Gastroesophageal sphincter (tissue), 4 donors: ENCODE measurements at places on chromosomes 2 and 18. TPM values are rescaled to one million over a fixed set of nuclear protein-coding genes. Genes with fewer than 3 reads are reported as not detected.

VIL1 gene
- total RNA-seq: not detected

KCNE4 gene
- 13.0 TPM for total RNA-seq

TTC27 gene
- total RNA-seq: 10.4 TPM

DNAH6 gene
- total RNA-seq: 0.07 TPM

CNDP1 gene
- 0.15 TPM for total RNA-seq

IL36G gene
- 0.78 TPM for total RNA-seq

OR6B2 gene
- total RNA-seq: not detected

DNA sequence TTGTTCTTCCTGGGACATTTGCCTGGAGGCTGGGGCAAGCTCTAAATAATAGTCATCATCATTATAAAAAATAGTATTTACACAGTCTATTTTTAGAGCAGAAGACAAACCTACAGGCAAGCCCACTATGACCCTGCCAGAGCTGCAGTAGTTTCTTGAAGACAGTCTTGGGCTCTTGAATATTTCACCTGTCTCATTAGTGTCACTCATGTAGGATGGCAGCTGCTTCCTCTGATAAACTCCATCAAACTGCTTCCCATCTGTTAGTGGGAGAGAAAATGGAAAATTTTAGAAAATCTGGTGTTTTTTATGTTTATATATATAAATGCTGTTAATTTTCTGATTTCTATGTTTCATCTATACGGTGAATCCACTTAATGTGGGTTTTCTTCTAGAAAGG lies 8.5 kb upstream of the CYRIA start:
- no peak for ATAC-seq

DNA sequence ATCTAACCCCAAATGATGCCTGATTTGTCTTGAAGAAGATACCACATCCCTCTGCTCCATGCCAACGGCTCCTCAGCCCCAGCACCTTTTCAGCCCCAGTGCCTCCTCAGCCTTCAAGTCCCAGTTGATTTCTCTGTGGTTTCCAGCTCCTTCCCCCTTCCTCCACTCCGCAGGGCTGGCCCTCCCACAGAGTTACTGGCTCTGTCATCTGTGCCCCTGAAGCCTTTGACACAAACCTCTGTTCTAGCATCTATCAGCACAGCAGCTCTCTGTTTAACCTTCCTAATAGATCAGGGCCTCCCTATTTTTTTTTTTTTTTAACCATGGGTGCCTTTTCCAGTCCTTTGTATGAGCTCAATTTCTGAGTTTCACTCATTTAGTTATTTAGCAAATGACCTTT lies 201.3 kb upstream of the CXCR4 start:
- no peak for ATAC-seq

- ATAC-seq: no peak
These were observed 618.0 kb downstream of the NYAP2 start for GRCh38 chr2:226017537-226017936.

DNA sequence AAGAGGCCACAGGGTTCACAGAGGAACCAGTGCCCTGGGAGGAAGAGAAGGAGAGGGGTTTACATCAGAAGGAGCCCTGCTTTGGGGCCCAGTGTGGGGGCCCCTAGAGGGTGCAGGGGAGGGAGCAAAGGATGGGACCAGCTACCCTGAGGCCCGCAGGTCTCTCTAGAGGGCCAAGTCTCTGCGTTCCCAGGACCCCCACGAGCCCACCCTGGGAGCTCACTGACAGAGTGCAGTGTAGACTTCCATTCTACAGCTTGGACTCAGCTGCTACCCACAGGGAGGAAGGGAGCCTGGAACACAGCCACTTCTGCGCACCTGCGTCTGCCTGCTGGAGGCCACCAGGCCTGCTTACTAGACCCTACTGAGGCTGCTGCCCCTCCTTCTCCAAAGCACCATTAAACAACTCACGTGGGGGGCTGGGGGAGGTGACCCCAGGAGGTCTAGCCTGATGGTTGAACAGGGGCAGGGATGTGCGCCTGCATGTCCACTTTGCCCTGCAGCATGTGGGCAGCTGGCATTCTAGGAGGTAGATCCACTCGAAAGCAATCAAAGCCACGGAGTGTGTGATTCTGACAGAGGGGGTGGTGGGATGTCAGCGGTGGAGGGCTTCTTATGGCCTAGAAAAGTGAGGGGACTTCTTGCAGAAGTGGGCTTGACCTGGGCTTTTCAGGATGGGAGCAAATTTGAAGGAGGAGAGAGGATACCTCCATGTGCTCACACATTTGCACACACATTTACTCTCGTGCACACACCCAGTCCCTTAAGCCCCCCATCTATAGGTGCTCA lies 90.2 kb downstream of the ZFP36L2 start:
- ATAC-seq: no peak

GRCh38 chr2:26460613-26461031 lies 17.3 kb downstream of the OTOF start:
- no peak for ATAC-seq

DNA sequence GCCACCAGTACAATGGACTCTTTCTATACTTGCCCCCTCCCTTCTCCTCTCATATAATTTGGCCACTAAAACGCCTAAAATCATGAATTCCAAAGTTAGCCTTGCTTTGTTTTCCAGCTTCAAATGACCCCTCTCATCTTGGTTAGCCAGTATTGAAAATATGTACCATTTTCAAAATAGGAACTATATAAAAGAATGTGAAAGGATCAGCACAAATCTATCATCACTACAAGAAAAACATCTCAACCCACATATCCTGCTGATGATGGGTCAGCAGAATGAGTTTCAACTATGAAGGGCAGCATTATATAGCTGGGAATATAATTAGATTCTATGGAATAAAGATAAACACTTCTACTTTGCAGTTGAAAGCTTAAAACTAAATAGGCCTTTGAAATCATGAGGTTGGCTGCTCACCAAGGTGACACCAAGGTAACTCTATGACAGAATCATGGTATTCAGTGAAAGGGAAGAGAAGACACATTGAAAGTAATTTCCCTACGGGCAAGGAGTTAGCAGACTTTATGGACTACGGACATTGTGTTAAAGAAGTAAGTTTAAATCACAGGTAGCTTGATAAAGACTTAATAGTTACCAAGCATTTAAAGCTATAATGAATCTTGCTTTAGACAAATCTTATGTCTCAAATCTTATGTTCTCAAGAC lies 873.0 kb downstream of the CPS1 start:
- no peak for ATAC-seq

- no peak for ATAC-seq
These were observed 10.2 kb downstream of the MTERF4 start for GRCh38 chr2:241091734-241092445.

DNA sequence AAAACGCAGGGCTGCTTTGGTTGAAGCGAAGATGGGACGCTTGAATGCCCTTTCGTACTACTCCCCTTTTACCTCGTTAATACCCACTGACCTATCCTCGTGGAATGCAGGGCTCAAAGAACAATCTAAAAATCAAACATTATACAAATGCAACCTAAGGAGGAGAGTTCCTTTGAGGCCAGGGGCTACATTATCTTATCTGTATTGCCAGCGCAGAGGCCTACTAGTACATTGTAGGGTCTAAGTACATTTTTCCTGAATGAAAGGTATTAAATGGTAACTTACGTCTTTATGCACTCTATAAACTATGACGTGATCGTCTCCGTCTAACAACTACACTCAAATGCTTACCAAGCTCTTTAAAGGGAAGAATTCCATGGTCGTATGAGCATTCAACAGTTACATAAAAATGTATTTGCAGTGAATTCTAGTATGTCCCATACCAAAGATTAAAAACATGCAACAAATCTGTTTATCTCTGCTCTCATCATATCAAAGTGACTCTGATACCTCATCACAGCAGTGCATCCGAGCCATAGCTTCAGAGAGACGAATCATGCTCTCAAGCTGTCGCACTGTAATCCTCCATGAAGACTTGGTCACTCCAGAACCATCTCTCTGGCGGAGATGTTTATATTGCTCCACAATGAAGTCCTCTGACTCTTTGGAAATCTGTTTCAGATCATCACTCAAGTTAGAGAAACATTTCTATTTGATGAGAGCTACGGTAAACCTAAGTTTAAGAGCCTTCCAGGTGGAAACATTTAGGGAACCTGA lies 14.1 kb upstream of the LCT start:
- no peak for ATAC-seq

DNA sequence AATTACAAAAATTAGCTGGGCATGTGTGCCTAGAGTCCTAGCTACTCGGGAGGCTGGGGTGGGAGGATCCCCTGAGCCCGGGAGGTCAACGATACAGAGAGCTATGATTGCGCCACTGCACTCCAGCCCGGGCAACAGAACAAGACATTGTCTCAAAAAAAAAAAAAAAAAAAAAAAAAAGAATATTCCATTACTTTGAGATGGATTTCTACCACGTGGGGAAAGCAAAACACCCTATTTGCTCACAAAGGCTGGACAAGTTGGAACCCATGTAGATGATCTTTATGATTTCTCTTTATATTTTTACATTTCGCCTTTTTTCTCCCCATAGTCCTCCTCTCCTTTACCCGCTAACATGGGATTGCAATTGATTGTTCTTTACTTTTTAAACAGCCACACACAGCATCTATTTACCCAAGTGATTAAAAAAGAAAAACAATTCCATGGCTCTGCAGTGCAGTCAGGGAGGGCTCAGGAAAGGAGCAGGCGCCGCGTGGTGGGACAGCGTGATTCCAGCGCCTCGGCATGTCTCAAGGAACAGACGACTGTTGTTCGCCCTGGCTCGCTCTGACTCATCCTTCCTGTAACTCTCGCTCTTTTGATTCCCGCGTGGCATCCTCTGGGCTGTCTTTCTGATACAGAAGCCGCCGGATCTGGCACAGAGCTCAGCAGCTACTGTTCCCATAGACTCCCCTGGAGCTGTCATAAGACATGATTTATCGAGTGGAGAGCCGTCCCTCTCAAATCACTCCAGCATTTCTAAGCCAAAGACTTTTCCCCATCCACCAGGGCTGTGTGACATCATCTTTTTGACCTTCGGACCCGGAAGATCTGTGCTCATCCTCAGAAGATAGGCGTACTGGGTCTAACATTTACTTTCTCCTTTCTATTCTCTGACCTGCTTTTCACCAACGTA lies 230.4 kb upstream of the AGAP1 start:
- ATAC-seq: peak; percentile 71

DNA sequence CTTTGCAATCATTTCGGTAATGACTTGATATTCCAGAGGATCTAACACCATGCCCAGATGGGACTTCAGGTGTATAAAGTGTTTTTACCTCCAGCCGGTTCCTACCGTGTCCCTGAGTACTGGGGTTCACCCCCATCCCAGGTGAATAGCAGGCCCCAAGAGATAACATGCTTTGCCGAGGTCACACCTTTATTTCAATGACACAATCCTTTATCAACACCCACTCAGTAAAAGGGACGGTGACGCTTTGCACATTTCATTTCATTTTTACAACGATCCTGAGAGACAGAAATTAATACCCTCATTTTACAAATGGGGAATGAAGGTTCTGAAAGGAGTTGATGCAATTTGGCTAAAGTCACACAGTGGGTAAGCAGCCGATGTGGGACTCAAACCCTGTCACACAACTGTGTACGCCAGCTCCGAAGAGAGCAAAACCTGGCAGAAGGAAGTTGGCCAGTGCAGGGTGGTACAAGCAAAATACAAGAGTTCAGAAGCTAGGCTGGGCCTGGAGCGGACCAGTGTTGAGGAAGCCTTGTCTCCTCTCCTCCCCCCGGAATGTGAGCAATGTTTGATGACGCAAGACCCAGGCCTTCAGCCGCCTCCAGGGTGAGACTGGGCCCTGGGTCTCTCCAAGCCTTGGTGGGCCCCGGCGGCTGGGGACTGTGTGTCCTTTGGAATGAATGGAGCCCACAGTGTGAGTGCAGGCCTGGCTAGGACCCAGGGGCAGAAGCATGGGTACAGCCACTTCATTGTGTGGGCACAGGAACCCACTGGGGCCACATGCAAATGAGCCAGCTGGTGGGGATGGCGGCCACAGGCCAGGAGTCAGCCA lies 139.6 kb upstream of the MYCN start:
- no peak for ATAC-seq

- no peak for ATAC-seq
These were observed 150.3 kb upstream of the RASGRP3 start for GRCh38 chr2:33326100-33326499.

DNA sequence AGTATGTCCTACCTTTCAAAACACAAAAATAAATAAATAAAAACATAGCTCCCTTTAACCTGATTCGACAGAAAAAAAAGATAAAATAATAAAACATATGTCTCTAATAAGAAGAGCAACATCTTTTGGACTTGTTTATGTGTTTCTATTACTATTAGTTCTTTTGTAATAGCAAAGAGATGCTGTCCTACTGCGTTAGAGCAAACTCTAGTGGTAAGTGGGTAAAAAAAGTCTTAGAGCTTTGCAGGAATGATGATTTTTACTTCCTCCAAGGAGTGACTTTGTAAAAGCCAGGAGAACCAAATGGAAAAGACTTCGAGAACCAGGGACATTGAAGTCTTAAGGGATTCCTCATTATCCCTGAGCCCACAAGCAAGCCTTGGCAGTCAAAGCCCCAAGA lies 450.1 kb downstream of the METTL4 start:
- no peak for ATAC-seq

DNA sequence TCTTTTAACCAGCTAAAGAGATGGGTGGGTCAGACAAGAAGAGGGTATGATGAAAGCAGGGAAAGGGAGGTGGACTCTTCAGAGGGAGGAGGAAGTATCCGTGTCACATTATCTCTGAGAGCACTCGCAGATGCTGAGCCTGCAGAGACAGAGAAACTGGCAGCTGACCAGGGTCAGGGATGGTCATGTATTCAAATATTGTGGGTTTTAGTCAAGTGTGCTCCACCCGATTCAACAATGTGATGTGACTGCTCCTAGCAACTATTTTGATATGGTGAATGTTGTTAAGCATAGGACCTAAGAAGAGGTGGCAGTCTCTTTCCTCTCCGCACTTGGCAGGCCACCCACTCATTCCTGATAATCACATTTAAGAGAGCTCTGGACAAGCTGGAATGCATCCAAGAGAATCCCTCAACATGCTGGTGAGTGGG lies 1.3 kb upstream of the CLIP4 start:
- ATAC-seq: peak; percentile 46

DNA sequence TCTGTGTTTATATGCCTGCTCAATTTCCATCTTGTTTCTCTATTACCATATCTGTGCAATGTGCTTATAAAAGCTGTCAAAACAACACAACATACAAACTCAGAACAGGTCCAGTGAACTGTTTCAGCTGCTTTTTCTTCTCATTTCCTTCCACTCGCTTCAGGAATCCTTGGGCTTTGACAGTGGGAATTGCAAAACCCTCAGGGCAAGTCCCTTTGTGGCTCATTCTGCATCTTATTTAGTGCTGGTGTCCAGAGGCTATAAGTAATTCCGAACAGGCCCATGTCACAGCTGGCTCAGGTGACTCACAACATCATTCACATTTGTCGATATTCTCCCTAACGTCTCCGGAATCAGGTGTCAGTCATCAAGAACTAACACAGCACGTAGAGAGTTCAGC lies 309.9 kb upstream of the ZNF521 start:
- ATAC-seq: no peak

GRCh38 chr2:218448934-218449333 lies 30.0 kb downstream of the VIL1 start:
- no peak for ATAC-seq

- no peak for ATAC-seq
These were observed 2.5 kb downstream of the UXS1 start for GRCh38 chr2:106191511-106192016.

GRCh38 chr2:9760902-9761228 lies 82.4 kb upstream of the TAF1B start:
- ATAC-seq: no peak
